ENCODE measurements at places on chromosomes 3 and 15.

DNA sequence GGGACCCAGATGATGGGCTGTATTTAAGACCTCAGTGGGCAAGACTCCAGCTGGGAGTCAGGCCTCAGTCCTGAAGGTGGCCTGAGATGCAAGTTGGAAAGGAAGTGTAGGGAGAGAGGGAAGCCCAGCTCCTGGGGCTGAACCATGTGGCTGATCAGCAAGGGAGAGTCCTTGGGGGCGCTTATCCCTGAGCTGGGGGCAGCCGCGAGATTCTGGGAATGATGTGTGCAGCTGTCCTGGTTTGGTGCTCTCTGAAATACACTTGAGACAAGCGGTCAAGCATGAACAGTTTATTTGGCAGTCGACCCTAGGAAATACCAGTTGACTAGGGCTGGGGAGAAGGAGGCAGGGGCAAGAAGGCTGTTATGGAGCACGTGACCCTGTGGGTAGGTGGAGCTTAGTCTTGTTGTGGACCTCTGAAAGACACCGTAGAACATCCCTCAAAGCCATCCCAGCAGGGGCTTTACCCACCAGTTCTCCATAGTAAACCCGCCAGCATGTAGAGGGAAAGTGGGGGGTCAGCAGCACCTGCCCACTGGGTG lies 41.8 kb upstream of the SLC6A11 start:
- DNase-seq: no peak

GRCh38 chr3:112560307-112560706 lies 1.5 kb downstream of the ATG3 start:
- no peak for DNase-seq

GRCh38 chr3:97021778-97022177 lies 207.4 kb downstream of the EPHA6 start:
- no peak for DNase-seq

GRCh38 chr3:4826237-4827100 lies 152.8 kb upstream of the BHLHE40 start:
- no peak for DNase-seq

GRCh38 chr3:190585805-190586630 lies 72.1 kb downstream of the IL1RAP start:
- DNase-seq: peak; percentile 66

DNA sequence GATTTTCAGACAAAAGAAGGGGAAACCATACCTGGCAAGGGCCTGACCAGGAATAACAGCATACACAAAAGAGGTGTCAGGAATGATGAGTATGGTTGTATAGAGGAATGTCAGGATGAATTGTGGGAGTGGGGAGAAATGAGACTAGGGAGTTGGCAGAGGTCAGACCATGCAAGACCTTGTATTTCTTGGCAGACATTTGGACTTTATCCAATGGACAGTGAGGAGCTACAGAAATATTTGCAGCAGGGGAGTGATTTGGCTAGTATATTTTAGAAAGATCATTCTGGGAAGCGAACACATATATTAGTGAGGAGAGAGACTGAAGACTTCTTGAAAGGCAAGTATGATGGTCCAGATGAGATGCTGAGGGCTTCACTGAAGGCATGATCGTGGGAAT lies 25.4 kb upstream of the ALPK3 start:
- peak; percentile 4 for DNase-seq

GRCh38 chr3:175426805-175427204 lies 567.7 kb downstream of the NAALADL2 start:
- no peak for DNase-seq

GRCh38 chr3:116350119-116350733 lies 95.1 kb downstream of the LSAMP start:
- no peak for DNase-seq

GRCh38 chr3:101418851-101419250 lies 94.2 kb downstream of the SENP7 start:
- no peak for DNase-seq

GRCh38 chr3:38542401-38543298 lies 46.5 kb downstream of the EXOG start:
- DNase-seq: no peak

GRCh38 chr3:142963516-142964448 lies at the start of gene PAQR9:
TSS of gene PAQR9 (minus strand) at chr3:142963674. CDS start at chr3:142963336, 338 bp downstream.
- DNase-seq: peak; percentile 65

DNA sequence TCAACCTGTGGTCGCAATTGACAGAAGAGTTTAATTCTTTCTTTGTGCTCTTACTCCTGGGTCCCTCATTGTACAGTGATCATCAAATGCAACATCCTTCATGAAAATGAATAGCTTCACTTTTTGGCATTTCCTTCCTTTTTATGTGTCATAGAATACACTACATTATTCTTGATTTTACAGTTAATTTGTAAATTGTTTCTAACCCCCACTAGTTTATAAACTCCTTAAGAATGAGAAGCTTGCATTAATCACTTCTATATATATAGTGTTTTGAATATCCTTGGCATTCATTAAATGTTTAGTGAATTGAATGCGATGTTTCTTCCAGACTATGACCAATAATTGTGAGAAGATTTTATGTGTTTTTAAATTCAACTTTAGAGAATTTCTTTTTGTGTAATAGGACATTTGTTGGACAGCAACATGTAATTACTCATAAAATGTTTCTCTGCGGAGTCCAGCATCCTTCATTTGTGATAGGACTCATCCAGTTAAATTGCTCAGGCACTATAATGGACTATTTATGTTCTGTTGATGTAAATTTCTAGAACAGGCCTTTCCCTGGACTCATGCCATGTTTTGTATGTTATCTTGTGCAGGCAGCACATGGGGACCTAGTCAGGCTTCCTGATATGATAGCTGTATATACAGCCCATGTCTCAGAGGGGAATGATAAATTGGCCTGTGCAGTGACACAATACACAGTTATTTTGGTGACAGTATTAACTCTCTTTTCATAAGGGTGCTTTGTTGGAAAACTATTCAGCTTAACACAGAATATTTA lies 51.3 kb downstream of the MBNL1 start:
- no peak for DNase-seq

DNA sequence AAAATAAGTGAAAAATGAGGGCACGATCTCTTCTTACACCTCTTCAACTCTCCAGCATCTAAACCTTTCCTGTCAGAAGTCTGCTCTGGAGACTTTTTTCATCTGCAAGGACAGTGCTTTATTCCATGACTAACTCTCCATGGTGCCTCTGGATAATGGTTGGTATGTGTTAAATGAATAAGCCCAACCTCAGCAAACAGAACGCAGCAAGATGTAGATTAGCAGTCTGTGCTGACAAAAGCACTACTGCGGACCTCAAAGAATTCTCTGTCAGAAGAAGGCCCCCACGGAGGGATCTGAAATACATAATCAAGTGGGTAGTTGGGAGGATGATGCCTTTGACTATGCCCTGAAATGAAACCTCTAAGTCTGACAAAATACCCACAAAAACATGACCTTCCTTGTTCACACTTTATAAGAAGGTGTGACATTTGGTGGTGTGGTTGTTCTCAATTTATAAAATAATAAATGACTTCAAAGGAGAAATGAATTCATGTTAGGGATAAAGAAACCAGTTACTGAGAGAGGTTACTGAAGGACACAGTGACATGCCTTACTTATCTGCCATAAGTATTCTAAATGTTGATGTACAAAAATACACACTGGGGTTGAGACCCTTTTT lies 43.2 kb upstream of the ADCY5 start:
- no peak for DNase-seq

- no peak for DNase-seq
Observed at GRCh38 chr3:1117843-1118473, 25.1 kb downstream of the CNTN6 start.

- DNase-seq: no peak
Observed at GRCh38 chr3:4820296-4821121, 158.7 kb upstream of the BHLHE40 start.

- DNase-seq: no peak
Observed at GRCh38 chr15:42691770-42692169, 45.2 kb downstream of the CDAN1 start.

- no peak for DNase-seq
Observed at GRCh38 chr3:46734773-46735172, 17.1 kb upstream of the PRSS50 start.

GRCh38 chr3:72744330-72744729 lies 103.9 kb downstream of the SHQ1 start:
- no peak for DNase-seq

DNA sequence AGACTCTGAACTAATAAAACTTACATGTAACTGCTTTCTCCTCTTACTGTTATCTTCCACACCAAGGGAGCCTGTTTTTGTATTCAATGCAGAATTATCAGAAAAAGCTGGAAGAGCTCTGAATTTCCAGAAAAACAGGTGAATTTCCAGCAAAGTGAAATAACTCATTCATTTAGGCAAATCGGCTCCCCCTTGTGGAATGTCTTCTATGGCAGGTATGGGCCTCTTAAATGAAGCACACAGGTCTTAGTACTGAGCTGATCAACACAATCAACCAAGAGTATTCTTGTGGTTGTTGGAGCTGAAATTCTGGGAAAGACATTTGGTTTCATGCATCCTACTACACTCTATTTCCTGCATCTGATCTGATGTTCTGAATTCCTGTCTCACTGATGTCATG lies 31.0 kb upstream of the PTPRG start:
- DNase-seq: no peak

DNA sequence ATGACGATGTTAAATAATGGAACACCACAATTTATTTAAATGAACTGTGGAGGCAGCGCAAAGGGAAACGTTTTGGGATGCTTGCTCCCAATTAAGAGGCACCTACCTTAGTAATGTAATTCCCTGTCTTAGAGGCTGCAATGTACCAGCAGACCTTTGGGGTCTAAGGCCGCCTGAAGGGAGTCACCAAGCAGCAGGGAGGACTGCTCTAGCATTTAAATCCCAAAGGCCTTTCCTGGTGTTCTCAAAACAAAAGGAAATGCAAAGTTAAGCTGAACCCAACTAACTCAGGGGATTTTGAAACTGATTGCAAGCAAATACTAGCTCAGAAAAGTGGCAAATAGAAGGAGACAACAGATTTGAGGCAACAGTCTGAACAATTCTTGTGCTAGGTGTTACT lies 510.8 kb downstream of the GABRG3 start:
- DNase-seq: no peak

DNA sequence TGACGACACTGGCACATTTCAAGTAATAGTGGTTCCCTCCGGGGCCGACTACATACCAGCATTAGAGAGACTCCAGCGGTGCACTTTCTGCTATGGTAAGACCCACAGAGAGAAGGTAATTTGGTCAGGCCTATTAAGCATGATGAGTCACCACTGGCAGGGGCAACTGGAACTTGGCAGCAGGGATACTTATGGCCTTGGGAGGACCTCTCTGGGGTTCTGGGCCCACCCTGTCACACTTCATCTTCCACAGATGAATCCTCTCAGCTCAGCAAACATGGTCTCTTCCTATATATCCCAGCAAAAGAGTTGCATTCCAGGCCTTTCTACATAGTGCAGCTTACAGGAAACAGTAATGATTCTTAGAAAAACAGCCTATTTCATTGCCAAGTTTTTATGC lies 88.0 kb downstream of the PIK3R4 start:
- no peak for DNase-seq

DNA sequence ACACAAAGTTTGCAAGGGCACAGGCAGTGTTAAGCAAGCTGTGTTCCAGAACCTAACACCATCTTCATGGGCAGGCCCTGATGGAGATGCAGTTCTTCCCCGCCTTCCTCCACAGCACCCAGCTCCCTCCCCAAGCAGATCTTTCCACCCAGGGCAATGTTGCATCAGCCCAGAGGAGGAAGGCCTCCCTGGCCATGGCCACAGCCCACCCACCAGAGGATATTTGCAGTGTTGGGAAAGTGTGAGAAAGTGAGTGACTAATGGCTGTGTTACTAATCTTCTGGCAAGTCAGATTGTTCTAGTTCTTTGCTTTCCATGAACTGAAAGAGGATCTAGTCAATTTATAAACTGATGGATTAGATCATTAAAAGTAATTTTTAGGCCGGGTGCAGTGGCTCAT lies 42.0 kb upstream of the ATP10A start:
- no peak for DNase-seq

DNA sequence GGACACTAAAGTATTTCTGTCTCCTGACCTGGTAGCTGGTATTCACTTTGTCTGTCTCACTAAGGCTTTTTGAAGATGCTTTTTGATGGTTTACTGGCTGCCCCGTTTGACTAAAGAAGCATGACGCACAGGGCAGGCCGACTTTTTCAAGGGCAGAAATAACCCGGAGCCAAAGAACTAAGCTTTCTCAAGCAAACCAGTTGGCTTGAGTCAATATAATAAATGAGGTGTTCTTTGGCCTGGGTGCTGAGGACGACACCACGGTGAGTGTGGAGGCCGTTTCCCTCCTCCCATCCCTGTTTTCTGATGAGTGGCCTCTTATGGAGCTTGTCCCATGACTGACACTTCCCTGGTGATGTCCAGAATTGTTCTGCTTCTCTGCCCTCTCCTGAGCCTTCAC lies 220.9 kb downstream of the ITPR1 start:
- no peak for DNase-seq

- no peak for DNase-seq
Observed at GRCh38 chr3:167941234-167941995, 154.3 kb downstream of the GOLIM4 start.

DNA sequence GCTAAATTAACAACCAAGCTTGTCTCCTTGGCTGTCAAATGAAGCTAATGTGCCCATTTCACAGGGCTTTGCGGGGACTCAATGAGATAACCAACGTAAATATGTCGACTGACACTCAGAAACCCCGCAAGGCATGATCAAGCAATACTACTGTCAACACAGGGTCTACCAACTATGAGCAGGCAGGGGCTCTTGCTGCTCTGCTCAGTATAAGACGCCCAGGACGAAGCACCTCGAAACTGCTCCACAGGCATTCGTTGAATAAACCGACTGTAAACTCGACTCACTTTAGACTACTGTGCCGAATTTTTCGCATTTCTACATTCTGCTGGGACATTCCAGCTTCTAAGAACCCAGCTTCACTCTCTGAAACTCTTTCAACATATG lies 55.0 kb downstream of the FEZF2 start:
- DNase-seq: peak; percentile 57

GRCh38 chr3:17243621-17244020 lies 358.9 kb downstream of the PLCL2 start:
- DNase-seq: no peak

DNA sequence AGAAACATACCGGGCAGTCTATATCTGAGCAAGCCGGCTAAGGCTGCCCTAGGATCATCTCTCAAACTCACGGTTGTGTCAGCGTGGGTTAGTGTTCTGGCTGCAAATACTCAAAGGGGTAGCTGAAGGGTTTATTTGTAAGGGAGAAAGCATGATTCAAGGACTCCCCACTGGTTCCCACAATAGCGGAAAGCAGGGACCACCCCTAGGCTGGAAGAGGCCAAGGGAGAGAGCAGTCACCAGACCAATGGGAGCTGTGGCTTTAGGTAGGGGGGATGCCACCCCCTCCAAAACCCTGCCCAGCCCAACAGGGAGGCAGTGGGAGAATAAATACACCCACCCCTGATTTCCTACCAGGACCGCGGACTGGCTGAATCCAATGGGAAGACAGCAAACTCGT lies 7.3 kb upstream of the LMCD1 start:
- DNase-seq: no peak

GRCh38 chr15:76840830-76841460 lies 64.2 kb downstream of the SCAPER start:
- no peak for DNase-seq

DNA sequence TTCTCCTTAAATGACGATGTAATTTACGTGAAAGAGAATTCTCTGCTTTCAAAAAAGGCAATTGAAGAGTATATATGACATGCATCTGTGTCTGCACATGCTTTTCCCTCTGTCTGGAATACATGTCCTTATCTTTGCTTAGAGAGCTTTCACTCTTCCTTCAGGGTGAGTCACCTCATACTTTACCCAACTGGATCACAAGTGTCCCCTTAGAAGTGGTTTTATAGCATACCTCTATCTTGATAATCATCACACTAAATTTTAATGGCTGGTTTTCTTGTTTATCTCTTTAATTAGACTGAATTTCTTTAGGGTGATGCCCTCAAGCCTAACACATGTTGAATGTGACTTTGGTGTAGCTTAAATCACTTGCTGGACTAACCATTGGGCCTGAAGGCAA lies 178.9 kb downstream of the SV2B start:
- DNase-seq: no peak
